ENCODE measurements at places on chromosomes 2 and 18.

- DNase-seq, result no peak
Observed at GRCh38 chr2:215002500-215002899, 135.9 kb downstream of the ABCA12 start.

DNA sequence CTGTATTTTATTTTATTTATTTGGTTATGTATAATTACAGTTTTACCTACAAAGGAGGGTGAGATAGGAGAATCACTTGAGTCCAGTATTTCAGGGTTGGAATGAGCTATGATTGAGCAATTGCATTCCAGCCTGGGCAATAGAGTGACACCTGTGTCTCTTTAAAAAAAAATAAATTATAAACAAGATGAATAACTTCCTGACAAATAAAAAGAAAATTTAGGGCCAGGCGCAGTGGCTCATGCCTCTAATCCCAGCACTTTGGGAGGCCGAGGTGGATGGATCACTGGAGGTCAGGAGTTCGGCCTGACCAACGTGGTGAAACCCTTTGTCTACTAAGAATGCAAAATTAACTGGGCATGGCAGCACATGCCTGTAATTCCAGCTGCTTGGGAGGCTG is 17.3 kb downstream of the MTA3 start:
- DNase-seq, result no peak

DNA sequence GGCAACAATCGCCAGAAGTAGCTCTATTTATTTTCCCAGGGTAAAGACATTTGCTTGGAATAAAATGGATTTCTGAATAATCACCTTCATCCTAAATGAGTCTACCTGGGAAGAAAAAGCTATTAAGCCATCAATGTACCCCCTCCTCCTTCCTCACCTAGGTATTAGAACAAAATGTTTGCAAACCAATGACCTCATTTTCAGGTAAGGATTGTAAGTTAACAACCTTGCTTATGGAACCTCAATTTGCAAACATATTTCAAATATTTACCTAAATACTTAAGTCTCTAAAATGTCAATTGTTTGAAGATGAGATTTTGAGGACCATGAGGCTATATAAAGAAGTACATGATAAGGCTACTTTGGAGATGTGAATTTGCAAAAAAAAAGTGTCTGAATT is 43.9 kb downstream of the CAVIN2 start:
- DNase-seq, result no peak

GRCh38 chr2:172380436-172381274 is 46.7 kb upstream of the ITGA6 start:
- no peak for DNase-seq

DNA sequence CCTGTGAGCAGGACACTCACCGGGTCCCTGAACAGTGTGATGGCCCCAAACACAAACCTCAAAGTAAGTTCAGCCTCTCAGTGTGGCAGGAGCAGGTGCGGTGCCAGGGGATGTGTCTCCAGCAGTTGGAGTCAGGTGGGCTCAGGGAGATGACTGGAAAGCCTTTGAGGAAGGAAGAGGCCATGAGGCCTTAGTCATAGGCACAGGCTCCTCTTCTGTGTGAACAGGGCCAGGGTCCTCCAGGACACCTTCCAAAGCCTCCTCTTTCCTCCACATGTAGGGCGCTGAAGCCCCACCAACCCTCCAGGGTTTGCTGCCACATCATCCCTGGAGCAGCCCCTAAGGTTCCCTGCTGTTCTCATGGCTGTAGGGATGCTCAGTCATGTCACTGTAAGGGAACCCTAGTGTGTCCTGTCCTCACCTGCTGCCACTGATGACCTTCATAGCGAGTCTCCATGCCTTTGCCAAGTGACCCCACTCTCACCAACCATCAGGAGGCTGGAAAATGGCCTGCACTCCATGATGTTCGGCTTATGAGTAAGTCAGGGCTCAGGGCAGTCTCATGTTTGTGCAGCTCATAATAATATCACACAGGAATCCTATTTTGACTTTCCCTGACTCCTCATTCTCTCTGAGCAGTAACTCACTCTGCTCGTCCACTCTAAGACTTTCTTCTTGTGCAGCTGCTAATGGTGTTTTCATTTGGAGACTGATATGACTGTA is 1152.9 kb downstream of the RPIA start:
- DNase-seq, result no peak

DNA sequence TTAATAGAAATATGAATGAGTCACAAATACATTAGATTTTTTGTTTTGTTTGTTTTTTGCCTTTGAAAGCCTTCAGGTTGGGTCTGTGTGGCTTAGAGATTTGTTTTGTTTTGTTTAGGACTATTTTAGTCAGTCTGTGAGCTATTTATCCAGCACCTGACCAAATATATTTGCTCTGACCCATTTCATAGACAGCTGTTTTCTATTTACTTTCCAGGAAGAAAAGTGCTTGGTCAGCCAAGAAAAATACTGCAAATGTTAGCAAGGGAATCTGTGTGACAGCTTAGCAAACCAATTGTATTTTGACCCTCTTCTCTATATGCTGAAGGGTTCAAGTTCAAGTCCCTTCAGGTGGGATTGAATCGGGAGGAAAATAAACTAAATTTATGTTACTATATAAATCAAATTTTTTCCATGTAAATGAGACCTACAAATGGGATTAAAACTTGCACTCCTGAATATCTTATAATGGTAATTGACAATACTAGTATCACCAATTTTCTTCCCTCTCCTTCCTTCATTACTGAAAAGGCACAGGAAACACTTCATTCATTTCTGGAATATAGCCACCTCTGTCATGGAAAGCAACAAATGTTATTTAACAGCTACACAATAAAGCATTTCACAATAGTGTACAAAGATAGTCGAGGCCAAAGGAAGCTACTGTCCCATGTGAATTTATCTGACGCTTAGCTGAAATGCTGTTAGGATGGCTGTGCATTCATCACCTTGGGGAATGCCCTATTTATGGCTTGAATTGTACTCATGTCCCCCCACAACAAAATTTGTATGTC is 23.1 kb upstream of the KLF7 start:
- peak; percentile 67 for DNase-seq

- no peak for DNase-seq
Observed at GRCh38 chr18:37764541-37765288, 199.1 kb upstream of the CELF4 start.

DNA sequence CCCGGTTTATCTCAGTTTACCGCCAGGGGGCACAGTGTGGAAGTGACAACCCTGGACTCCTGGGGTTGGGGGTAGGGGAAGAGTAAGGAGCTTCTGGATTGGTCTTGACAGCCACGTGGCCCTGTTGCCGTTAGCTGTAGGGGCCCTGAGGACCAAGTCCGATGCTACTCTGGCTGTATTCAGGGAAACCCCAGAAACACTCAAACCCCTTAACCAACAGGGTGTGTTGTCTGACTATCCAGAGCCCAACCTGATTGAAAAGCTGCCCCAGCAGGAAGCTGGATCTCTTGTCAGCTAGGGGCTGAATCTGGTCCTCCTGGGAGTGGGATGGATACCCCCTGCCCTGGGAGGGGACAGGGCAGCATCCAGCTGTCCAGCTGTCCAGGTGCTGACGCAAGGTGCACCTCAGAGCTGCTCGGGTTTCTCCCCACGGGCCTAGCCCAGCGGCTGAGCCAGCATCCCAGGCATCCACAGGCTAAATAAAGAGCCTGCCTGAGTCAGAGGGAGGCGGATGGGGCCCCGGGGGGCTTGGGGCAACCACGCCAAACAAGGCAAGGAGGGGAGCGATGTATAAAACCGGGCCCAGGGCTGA is 3.1 kb upstream of the GMPPA start:
- no peak for DNase-seq

DNA sequence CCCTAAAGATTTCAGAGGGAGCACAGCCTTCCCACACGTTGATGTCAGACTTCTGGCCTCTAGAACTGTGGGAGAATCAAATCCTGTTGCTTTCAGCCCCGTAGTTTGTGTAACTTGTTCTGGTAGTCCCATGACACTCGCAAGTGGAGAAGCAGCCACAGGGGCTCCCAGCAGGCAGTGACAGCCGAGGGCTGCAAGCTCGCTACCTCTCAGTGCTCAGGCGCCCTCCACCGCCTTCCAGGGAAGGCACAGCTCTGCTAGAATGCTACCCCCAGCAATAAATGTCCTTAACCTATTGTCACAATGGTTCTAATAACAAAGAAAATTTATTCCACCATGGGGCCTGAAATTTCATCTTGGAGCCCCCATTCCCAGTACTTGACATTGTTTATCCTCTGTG is 143.1 kb upstream of the ZNF236 start:
- no peak for DNase-seq

- no peak for DNase-seq
Observed at GRCh38 chr2:154814856-154815255, 116.4 kb downstream of the KCNJ3 start.

GRCh38 chr2:109597283-109597682 is 16.5 kb downstream of the SEPTIN10 start:
- DNase-seq, result no peak

DNA sequence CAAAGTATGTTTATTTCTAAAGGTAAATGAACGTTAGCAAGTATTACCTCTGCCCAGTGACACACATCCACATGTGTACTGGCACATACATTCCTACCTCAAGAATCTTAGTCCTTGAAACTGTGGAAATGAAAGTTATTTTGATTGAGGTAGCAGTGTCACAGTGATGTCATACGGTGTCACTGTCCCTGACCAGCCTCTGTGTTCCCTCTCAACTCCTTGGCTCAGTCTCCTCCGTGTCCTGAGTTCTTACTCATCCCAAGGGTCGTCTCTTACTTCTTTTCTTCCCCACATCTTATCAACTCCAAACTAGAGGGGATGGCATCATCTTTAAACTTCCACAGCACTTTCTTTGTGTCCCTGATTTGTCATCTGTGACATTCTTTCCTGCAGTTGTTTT is 3.3 kb downstream of the NCK2 start:
- no peak for DNase-seq

GRCh38 chr2:131419441-131419840 is 55.5 kb upstream of the RAB6D start:
- DNase-seq, result no peak

GRCh38 chr2:19887510-19887909 is 14.3 kb downstream of the TTC32 start:
- no peak for DNase-seq

DNA sequence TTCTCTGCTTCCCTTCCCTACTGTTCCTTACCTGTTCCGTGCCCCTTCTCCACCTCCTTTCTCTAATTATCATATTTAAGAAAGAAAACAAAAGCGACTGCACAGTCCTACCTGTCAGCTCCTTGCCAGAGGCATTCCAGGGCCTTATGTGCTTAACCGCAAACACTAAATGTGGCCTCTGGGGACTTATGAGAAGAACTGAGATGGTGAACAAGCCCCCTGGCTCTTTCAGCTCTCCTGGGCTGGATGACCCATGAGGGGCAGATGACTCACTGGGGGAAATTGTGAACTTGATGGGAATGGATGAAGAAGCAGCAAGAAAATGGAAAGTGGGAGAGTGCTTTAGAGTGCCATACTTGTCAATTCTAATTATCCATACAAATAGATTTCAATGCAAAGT is 106.3 kb upstream of the LYPD1 start:
- DNase-seq, result no peak
